ENCODE measurements at places on chromosomes 13 and 19.

- no peak overlapping the region for H3K4me3 ChIP-seq
- no peak for DNase-seq
- H3K27ac ChIP-seq, result no peak overlapping the region
- no peaks in the 10 kb centered on the region for H3K4me1 ChIP-seq
Observed at GRCh38 chr13:70527599-70527998, 419.3 kb upstream of the KLHL1 start.

GRCh38 chr13:113187263-113187669, 21.2 kb downstream of the PCID2 start:
- H3K27ac ChIP-seq, result peak overlapping the region; percentile 89
- peak; percentile 96 for DNase-seq
- H3K27me3 ChIP-seq, result no peaks in the 10 kb centered on the region
- H3K4me1 ChIP-seq, result peaks cover 49% of the 10 kb centered on the region
- peaks cover 13% of the 10 kb centered on the region for H3K36me3 ChIP-seq
- H3K4me3 ChIP-seq, result no peak overlapping the region

DNA sequence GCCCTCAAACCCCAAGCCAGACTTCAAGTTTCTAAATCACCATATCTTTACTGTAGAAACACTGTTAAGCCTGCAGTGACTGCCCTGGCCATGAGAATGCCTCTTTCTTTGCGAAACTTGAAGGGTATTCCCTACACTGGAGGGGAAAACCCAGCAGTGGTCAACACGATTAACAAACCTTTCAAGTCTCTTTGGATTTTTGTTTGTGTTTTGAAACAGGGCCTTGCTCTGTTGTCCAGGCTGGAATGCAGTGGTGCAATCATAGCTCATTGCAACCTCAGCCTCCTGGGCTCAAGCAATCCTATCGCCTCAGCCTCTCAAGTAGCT, 17.4 kb upstream of the POMP start:
- H3K4me1 ChIP-seq, result peaks cover 16% of the 10 kb centered on the region
- H3K27me3 ChIP-seq, result no peaks in the 10 kb centered on the region
- no peak overlapping the region for H3K4me3 ChIP-seq
- H3K27ac ChIP-seq, result peak overlapping the region; percentile 87
- H3K36me3 ChIP-seq, result no peaks in the 10 kb centered on the region

- no peak for DNase-seq
- H3K27ac ChIP-seq, result no peak overlapping the region
- no peaks in the 10 kb centered on the region for H3K27me3 ChIP-seq
- no peak overlapping the region for H3K4me3 ChIP-seq
- H3K36me3 ChIP-seq, result no peaks in the 10 kb centered on the region
Observed at GRCh38 chr19:18286973-18287635, 5.7 kb upstream of the JUND start.

DNA sequence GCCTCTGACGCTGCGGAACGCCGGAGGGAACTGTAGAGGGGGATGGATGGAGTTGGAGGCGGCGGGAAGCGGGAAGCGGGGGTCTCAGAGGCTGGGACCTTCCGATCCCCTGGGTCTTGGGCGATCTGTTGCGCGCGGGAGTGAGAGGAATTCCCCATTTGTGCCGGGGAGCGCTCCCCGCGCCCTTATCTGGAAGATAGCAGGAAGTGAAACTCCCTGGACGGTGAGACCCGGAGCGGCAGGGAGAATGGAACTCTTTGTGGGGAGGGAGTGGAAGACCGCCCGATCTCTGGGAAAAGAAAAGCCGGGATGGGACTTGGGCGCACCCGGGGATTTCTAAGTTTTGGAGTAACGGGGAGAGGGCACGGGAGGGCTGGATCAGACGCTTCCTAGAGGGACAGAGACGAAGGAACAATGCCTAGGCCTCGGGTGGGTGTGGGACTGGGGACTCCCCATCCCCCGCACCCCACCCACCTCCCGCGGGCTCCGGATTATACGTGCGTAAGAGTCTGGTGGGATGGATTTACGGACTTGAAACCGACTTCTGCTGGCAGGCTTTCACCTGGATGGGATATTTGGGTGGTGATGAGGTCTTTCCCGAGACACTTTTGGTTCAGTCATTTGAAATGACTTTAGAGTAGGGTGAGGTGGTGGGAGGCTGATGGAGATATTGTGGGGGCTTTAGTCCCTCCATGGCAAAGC, 495 bp downstream of the LSR start:
- no peak overlapping the region for H3K4me3 ChIP-seq
- no peaks in the 10 kb centered on the region for H3K36me3 ChIP-seq

GRCh38 chr13:41960211-41960636, 685 bp downstream of the VWA8 start:
- peaks cover 8% of the 10 kb centered on the region for H3K4me1 ChIP-seq
- H3K36me3 ChIP-seq, result no peaks in the 10 kb centered on the region
- H3K27ac ChIP-seq, result peak overlapping the region; percentile 2
- H3K27me3 ChIP-seq, result no peaks in the 10 kb centered on the region
- H3K4me3 ChIP-seq, result peak overlapping the region; percentile 61
- DNase-seq, result peak; percentile 37

DNA sequence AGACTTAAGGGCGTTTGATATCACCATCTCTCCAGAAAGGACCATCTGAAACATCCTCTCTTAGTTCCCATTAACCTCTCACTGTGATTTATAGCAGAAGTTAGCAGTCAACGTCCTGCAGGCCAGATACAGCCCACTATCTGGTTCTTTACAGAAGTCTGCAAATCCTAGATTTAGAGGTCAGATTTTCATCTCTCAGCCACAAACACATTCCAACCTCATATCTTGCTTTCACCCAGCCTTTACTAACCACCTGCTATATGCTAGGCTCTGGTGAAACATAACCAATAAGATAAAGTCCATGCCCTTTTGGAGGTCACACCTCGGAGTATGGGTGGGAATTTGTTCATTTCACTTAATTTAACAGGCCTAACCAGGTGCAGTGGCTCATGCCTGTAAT, 76.8 kb upstream of the CACNA1A start:
- no peaks in the 10 kb centered on the region for H3K27me3 ChIP-seq
- H3K4me1 ChIP-seq, result no peaks in the 10 kb centered on the region
- no peak overlapping the region for H3K4me3 ChIP-seq
- H3K27ac ChIP-seq, result no peak overlapping the region
- DNase-seq, result no peak
